Endothelial cell of umbilical vein (primary cell): ENCODE measurements at places on chromosomes 4 and X. TPM values are rescaled to one million over a fixed set of nuclear protein-coding genes. Genes with fewer than 3 reads are reported as not detected.

GRCh38 chr4:187711586-187711985, 284.0 kb upstream of the ZFP42 start:
- no peaks in the 10 kb centered on the region for H3K4me1 ChIP-seq
- H3K27ac ChIP-seq = no peak overlapping the region
- H3K27me3 ChIP-seq = no peaks in the 10 kb centered on the region

Gene TEC
- 0.86 and 0.97 TPM in 2 replicates for total RNA-seq

GRCh38 chr4:150779707-150780106, 197.8 kb downstream of the MAB21L2 start:
- H3K4me3 ChIP-seq = no peak overlapping the region
- no peak for DNase-seq
- H3K36me3 ChIP-seq = no peaks in the 10 kb centered on the region
- no peak overlapping the region for H3K27ac ChIP-seq

- H3K27ac ChIP-seq = no peak overlapping the region
- H3K36me3 ChIP-seq = no peaks in the 10 kb centered on the region
- H3K27me3 ChIP-seq = no peaks in the 10 kb centered on the region
- DNase-seq = no peak
- H3K4me1 ChIP-seq = no peaks in the 10 kb centered on the region
- H3K4me3 ChIP-seq = no peak overlapping the region
Observed at GRCh38 chr4:129335276-129335675, 239.3 kb downstream of the C4orf33 start.

DNA sequence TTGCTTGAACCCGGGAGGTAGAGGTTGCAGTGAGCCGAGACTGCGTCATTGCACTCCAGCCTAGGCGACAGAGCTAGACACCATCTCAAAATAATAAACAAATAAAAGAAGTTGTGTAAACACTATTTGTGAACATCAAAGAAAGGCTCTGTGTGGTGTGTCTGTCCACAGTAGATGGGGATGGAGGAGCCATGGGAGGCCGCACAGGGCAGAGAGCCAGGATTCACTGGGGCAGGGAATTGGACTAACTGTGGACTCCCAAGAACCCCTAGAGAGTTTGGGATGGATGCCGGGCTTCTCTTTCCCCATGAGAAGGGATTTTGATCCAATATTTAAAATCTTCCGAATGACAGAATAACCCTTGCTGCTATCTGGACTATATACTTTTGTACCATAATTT, 26.5 kb downstream of the TBC1D1 start:
- H3K27me3 ChIP-seq = peaks cover 4% of the 10 kb centered on the region
- H3K36me3 ChIP-seq = no peaks in the 10 kb centered on the region

DNA sequence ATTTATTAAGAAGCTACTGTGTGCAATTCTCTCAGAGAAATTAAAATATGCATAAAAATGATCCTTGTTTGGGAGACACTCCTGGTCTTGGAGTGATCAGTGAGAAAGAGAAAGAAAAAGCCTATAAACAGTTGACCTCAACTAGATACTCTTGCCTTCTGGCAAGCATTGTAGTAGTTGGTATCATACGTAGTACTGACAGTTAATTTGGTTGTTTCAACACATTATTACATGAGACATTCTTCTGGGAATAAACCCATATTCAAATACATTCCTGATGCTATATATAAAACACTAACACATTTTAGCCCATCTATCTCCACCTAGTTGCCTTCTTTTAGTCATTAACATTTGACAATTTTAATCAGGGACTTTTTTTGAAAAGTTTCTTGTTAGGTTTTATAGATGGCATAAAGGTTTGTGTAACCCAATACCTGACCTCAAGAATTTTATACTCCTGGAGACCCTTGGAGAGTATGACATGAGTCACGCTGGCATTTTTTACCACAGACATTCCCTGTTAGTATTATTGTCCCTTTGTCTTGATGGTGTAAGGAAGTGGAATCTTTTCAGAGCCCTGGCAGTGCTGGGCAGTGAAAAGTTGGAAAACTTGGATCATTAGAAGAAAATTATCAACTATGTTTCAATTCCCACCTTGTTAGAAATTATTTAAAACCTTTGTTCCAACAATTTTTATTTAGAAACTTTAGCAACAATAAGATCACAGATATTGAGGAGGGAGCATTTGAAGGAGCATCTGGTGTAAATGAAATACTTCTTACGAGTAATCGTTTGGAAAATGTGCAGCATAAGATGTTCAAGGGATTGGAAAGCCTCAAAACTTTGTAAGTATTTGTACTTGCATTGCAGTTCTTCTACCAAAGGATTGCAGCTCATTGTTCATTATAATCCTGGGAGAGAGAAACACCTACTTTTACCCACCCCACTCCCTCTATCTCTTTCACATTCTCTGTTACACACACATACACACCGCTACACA, 167.1 kb upstream of the PACRGL start:
- H3K27me3 ChIP-seq = no peaks in the 10 kb centered on the region
- peaks cover 1% of the 10 kb centered on the region for H3K4me1 ChIP-seq
- H3K4me3 ChIP-seq = no peak overlapping the region
- no peak overlapping the region for H3K27ac ChIP-seq

GRCh38 chr4:56699537-56700105, 18.5 kb upstream of the HOPX start:
- DNase-seq = no peak
- no peaks in the 10 kb centered on the region for H3K36me3 ChIP-seq
- no peak overlapping the region for H3K27ac ChIP-seq
- H3K27me3 ChIP-seq = no peaks in the 10 kb centered on the region
- no peaks in the 10 kb centered on the region for H3K4me1 ChIP-seq

Gene SPATA4
- total RNA-seq = not detected in 2 replicates

GRCh38 chr4:147879676-147880075, 147.8 kb downstream of the ARHGAP10 start:
- H3K27me3 ChIP-seq = no peaks in the 10 kb centered on the region
- H3K36me3 ChIP-seq = no peaks in the 10 kb centered on the region
- DNase-seq = no peak

Gene AFM
- not detected in 2 replicates for total RNA-seq

Gene STOX2
- 0.02 and 0.24 TPM in 2 replicates for total RNA-seq

DNA sequence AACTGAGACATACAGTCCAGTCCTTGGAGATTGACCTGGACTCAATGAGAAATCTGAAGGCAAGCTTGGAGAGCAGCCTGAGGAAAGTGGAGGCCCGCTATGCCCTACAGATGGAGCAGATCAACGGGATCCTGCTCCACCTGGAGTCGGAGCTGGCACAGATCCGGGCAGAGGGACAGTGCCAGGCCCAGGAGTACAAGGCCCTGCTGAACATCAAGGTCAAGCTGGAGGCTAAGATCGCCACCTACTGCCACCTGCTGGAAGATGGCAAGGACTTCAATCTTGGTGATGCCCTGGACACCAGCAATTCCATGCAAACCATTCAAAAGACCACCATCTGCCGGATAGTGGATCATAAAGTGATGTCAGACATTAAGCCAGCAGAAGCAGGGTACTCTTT, 20.4 kb upstream of the FRMPD3 start:
- H3K36me3 ChIP-seq = no peaks in the 10 kb centered on the region
- no peak overlapping the region for H3K4me3 ChIP-seq
- no peak for DNase-seq
- no peak overlapping the region for H3K27ac ChIP-seq
- H3K27me3 ChIP-seq = no peaks in the 10 kb centered on the region

GRCh38 chr4:163157157-163157556, 9.5 kb downstream of the NAF1 start:
- H3K36me3 ChIP-seq = no peaks in the 10 kb centered on the region
- no peak for DNase-seq
- no peak overlapping the region for H3K4me3 ChIP-seq

Gene RBMXL3
- total RNA-seq = not detected in 2 replicates

GRCh38 chrX:118675966-118676349, 51.4 kb upstream of the IL13RA1 start:
- no peak for DNase-seq
- H3K27ac ChIP-seq = no peak overlapping the region
- H3K4me1 ChIP-seq = no peaks in the 10 kb centered on the region
- no peaks in the 10 kb centered on the region for H3K27me3 ChIP-seq
- H3K36me3 ChIP-seq = no peaks in the 10 kb centered on the region

DNA sequence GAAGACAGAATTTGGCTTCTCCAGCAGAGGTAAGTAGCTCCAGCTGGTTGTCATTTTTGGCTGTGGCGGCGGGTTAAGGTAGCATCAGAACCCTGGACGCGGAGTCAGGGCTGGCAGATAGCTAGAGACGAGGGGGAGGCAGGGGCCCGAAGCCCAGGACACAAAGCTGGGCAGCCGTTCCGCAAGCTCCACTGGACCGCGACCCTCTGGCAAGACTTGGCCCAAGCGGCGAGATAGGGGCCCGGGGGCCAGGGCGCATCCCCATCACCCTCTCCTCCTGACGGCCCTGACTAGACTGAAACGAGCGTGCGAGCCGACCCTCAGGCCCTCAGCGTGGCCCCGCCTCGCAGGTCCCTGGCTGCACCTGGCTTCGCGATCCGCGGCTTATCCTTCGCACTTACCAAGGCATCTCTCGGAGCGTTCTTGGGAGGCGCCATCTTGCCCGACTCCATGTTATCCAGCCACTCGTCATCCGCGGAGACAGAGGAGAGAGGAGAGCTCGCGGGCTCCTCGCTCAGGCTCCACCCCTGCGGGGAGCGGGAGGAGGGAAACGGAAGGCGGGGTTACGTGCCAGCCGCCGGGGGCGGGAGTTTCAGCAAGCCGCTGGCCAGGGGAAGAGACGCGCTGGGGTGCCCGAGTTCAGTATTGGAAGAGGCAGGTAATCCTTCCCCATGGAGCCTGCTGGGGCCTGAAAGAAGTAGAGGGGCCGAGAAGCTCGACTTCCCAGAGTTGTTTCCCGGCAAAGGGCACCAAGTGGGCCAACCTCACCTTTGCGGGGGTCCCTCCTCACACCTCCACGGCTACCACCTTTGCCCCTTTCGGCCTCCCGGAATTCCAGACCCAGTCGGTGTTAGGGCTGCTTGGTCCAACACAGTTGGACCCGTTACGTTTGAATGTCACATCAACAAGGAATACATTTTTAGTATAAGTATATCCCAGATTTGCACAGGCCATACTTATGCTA, at the start of gene TAF9B:
Gene TAF9B, minus strand, starts transcription at position 491 of the 964 bp plus-strand sequence. Its CDS starts 39 bp downstream, at position 452.
- H3K4me3 ChIP-seq = peak within 1 kb of the TSS; percentile 57
- DNase-seq = peak; percentile 80
- H3K27me3 ChIP-seq = no peaks in the 10 kb centered on the region
- H3K36me3 ChIP-seq = no peaks in the 10 kb centered on the region
- peak within 1 kb of the TSS; percentile 64 for H3K27ac ChIP-seq
- H3K4me1 ChIP-seq = no peaks in the 10 kb centered on the region

DNA sequence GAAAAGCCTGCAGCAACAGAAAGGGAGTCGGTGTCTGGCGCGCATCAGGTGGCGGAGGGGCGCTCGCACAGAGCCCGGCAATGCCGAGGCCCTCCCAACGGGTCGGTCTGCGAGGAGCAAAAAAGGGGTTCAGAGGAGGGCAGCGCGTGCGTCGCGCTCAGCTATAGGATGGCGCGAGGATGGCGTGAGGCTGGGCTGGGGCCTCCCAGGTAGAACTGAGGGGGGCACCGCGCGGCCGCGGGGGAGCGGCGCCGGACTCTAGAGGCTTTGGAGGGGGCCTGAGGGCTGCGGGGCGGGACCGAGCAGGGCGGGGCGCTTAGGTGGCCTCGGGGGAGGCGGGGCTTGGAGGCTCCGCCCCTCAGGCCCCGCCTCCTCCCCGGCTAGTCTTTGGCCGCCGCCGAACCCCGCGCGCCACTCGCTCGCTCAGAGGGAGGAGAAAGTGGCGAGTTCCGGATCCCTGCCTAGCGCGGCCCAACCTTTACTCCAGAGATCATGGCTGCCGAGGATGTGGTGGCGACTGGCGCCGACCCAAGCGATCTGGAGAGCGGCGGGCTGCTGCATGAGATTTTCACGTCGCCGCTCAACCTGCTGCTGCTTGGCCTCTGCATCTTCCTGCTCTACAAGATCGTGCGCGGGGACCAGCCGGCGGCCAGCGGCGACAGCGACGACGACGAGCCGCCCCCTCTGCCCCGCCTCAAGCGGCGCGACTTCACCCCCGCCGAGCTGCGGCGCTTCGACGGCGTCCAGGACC, at the start of gene PGRMC1:
Gene PGRMC1, plus strand, starts transcription at position 414 of the 751 bp plus-strand sequence. Its CDS starts 79 bp downstream, at position 493.
- H3K4me1 ChIP-seq = peaks cover 5% of the 10 kb centered on the region
- peak within 1 kb of the TSS; percentile 62 for H3K27ac ChIP-seq
- peak within 1 kb of the TSS; percentile 69 for H3K4me3 ChIP-seq
- peaks cover 6% of the 10 kb centered on the region for H3K27me3 ChIP-seq

- no peaks in the 10 kb centered on the region for H3K36me3 ChIP-seq
- DNase-seq = no peak
- no peak overlapping the region for H3K4me3 ChIP-seq
- H3K4me1 ChIP-seq = no peaks in the 10 kb centered on the region
- no peaks in the 10 kb centered on the region for H3K27me3 ChIP-seq
Observed at GRCh38 chrX:45681891-45682290, 481.2 kb upstream of the DIPK2B start.

DNA sequence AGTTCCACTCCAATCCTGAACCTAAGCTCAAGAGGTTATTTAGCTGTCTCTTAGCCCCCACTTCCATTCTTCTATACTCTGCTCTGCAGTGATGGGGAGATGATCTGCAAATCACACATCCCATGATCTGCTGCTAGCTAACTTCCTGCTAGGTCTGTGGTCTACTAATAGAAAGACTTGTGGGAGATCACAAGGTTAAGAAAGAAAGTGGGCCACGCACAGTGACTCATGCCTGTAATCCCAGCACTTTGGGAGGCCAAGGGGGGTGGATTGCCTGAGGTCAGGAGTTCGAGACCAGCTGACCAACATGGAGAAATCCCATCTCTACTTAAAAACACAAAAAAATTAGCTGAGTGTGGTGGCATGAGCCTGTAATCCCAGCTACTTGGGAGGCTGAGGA, 471.1 kb upstream of the NWD2 start:
- no peaks in the 10 kb centered on the region for H3K27me3 ChIP-seq
- H3K4me3 ChIP-seq = no peak overlapping the region
- no peak overlapping the region for H3K27ac ChIP-seq

Gene CCDC110
- total RNA-seq = 0.28 and 0.71 TPM in 2 replicates

DNA sequence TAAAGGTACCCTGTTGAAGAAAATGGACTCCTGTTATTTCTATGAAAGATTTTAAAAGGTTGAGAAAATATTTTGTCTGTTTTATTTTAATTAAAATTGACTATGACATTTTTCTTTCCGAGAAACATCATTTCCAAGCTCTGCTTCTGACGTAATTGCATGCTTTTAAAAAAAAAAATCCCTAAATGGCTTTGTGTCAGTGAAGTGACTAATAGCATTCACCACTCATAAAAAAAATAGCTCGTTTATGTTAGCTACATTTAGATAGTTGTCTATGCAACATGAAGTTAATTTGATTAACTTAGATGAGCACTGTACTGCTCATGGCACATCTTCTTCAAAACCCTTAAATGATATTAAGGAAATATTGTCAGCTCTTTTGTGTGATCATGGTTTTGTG, 105.1 kb upstream of the KLHL13 start:
- no peaks in the 10 kb centered on the region for H3K36me3 ChIP-seq
- H3K4me3 ChIP-seq = no peak overlapping the region
- peak; percentile 46 for DNase-seq
- H3K27ac ChIP-seq = no peak overlapping the region
- H3K27me3 ChIP-seq = no peaks in the 10 kb centered on the region
- peaks cover 22% of the 10 kb centered on the region for H3K4me1 ChIP-seq
